CD4-positive, alpha-beta T cell treated with Interleukin-6 for 4 hours (primary cell): ENCODE measurements at places on chromosomes 3 and 15.

DNA sequence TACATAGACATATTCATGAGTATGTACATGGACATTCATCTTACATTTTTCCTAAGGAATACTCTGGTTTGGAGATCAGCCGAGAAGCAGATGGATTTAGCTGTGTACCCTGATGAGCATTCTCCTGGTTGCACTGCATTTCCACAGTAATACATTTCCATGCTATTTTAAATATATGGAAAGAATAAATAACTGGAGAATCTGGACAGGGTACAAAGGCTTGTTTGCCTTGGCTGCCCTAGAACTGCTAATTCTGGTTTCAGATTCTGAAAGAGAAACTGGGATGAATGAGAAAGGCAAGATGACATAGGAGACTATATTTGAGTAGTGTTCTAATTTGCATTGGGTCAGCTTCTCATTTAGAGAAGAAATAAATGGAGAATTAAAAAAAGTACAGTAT, 190.8 kb upstream of the FAM3D start:
- DNase-seq, result no peak

DNA sequence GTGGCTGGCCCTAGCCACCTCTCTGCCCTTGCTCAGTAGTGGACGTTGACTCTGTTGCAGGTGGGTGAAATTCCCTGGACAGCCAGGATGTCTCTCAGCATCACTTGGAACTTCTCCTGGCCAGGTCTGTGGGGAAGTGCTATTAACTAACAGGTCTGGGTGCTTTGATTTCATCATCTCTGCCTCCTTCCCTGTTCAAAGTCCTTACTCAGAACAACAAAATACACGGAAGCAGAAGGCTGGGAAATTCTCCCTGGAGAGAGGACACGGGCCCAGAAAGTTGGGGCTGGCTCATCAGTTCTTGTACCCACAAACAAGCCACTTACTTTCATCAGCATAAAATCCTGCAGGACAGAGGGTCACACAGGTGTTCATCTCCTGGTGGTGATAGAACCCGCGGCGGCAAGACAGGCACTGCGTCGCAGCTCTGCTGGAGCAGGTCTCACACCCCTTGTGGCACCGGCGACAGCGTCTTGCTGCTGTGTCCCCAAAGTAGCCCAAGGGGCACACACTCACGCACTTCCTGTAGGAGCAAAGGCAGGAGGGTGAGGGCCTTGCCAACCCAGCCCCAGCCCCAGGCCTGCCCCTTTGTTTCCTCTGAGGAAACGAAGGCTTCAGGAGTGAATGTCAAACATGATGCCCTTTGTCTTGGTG, 29.6 kb upstream of the SNRPA1 start:
- no peak for DNase-seq

DNA sequence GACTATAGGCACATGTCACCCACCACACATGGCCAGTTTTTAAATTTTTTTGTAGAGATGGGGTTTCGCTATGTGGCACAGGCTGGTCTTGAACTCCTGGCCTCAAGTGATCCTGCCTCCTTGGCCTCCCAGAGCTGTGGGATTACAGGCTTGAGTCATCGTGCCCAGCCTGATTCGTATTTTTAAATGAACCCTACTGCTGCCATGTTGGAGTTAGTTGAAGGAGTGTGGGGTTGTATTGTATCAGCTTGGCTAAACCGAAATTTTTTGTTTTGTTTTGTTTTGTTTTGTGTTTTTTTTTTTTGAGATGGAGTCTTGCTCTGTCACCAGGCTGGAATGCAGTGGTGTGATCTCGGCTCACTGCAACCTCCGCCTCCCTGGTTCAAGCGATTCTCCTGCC, 11.8 kb upstream of the ZNF770 start:
- DNase-seq, result no peak

DNA sequence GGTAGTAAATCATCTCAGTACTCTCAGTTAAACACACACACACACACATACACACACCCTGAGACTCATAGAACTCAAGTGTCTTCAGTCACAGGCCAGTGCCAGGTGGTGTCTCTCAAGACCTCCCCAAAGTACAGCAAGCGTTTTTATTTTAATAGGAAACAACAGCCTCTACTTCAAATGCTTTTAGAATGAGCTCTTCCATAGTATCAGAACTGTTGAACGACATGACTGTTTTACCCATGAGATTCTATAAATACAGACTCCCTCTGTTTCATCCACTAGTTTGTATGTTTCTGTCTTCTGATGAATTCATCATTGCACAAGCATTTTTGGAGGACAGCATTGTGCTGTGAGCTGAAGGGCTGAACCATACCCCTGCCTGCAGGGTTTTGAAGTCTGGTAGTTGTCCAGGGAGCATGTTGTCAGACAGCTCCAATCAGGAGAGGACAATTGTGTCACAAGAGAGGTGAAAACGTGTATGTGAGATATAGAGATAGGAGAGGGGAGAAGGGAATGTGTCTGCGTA, 201.0 kb upstream of the BCL6 start:
- DNase-seq, result no peak

DNA sequence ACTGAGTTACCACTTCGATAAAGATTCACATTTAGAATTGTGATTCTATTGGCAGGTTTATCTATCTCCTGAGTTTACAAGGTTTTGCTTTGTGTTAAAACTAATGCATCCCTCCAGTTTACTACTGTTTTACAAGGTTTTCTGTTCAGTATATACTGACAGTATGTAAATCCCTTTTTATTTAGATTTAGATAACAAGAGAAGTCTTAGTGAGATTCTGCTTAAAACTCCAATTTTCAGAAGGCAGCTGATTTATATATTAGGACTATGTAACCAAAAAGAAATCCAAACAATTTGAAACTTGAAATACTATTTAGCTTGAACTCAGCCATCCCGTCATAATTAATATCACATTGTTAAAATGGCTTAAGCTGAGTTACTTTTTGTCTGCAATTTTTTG, 619.2 kb downstream of the NAALADL2 start:
- DNase-seq, result no peak

- no peak for DNase-seq
Measured at GRCh38 chr15:93359425-93360131, 270.6 kb upstream of the RGMA start.

DNA sequence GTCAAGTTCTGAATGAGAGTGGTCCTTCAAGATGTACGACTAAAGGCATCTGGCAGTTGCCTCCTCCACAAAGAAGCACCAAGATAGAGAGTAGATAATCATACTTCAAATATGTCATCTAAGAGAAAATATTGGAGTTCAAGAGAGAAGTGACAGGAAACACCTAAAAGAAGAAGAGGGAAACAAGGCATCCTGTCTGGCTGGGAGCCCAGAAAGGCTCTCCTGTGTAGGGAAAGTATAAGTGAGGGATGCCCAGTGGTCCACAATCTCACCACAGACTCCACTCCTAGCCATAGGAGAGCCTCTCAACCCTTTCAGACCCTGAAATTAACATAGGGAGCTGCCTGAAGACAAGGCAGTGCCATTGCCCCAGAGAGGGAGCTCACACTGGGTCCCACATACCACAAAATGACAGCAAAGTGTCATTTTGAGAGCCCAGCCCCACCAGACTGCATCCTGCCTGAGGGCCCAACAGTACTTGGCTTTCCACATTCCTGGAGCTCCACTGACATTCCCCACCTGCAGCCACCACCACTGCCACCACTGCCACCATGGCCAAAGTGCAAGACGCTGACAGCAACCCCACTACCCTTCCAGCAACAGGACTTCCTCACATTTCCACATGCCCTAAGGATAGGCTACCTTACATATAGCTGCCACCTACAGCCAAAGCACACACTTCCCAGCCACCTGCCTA, 210.6 kb downstream of the ATP8B4 start:
- DNase-seq, result no peak

- DNase-seq, result no peak
Measured at GRCh38 chr15:74913041-74913440, 6.4 kb upstream of the FAM219B start.
